ENCODE measurements at places on chromosomes 5 and 9.

DNA sequence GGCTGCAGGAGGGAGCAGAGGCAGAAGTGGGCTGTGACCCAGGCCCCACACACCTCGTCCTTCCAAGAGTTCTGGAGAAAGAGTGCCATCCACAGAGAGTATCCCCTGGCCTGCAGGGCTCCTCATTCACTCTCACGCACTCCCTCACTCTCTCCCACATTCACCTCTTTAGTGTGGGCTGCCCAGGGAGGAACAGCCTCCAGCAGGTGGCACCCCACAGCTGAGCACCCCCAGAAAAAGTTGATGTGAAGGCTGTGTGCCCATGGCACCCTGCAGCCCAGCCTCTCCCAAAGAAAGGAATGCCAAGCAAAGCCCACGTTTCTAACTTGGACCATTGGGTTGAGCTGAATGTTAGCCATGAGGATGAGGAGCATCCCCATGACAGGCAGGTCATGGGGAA, 4.5 kb upstream of the SHC3 start:
- no peak for DNase-seq

DNA sequence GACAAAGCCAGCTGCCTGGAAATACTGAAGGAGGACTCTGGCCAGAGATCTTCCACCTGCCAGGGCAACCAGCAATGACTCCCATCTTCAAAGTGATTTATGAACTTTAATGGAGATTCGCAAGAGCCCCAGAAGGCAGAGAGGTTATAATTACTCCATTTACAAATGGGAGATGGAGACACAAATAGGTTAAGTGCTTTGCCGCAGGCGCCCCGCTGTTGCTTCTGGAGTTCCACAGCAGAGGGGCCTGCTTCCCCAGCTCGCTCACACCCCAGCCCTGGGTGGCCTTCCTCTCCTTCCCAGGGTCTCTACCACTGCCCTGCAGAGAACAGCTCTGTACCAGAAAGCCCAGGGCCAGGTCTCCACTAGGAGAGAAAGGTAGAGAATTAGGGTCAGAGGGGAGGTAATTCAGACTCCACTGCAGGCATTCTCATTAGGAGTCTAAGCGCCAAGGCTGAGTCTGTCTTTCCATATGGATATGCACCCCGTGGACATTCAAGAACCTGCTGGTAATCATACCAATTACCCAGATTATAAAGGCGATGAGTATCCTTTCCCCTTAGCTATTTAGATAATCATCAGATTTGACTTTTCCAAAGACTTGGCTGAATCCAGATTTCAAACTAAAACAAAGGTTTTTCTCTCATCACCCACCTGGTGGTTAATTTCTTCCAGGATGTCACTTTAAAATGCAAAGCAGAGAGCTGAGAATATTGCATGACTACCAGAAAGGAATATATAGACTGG, 157.6 kb upstream of the TUT7 start:
- no peak for DNase-seq

DNA sequence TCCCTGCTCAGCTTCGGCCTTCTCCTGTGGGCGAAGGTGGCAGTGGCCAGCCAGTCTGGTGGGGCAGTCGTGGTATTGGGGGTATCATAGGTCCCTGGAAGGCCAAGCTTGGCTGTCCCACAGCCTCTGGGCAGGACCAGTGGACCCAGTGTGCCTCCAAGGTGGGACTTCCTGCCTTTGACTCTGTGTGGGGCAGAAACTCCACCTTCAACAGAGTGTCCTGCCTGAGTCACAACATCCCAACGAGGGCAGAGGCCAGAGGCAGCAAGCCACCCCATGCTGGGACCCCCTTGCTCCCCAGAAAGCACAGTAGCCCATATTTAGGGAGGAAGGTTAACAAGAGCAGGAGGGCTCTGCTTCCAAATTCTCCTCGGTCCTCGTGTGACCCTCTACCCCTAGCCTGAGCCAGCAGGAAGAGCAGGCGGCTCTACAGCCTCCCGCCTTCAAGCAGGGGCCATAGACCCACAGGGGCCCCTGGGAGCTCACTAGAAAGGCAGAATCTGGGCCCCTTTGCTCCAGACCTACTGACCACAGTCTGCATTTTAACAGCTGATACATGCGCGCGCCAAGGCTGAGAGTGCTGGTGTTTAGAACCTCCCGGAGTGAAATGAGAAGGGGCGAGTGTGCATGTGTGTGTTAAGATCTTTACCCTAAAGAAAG, 51.6 kb upstream of the FUBP3 start:
- no peak for DNase-seq

DNA sequence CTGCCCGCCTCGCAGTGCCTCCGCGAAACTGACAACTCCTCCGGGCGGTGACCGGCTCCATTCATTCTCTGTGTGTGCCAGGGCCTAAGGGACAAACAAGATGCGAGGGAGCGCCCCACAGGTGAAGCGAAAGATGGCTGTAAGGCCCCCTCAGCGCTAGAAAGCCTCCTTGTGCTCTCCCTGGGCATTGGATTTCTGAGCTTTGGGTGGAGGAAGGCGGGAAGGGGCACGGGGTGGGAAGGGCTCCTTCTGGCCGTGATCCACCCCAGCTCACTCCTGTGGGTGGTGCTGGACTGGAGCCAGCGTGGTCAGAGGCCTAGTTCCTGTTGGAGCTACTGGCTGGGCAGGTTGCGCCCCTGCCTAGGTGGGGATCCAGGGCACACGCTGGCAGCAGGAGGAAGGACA, 943 bp downstream of the GALNT12 start:
- DNase-seq = no peak

GRCh38 chr5:53817183-53817582, 256.7 kb downstream of the NDUFS4 start:
- no peak for DNase-seq

- no peak for DNase-seq
These were observed 174.3 kb upstream of the RORB start for GRCh38 chr9:74322661-74323314.

GRCh38 chr5:118637947-118638670, 350.2 kb downstream of the DTWD2 start:
- DNase-seq = no peak

DNA sequence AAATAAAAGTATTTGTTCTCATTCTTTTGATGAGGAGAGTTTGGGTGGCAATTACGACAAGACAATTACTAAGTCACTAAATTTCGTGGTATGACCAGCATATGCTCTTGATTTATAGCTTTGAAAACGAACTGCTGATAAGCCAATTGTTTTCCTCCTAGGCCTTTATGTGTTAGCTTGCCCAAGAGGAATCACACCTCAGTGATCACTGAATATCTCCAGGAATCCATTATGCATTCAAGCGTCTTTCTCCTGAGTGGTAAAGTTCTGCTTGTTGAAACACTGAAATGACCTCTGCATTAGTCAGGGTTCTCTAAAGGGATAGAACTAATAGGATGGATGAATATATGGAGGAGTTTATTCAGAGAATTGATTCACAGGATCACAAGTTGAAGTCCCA, 677.7 kb upstream of the MEF2C start:
- no peak for DNase-seq

DNA sequence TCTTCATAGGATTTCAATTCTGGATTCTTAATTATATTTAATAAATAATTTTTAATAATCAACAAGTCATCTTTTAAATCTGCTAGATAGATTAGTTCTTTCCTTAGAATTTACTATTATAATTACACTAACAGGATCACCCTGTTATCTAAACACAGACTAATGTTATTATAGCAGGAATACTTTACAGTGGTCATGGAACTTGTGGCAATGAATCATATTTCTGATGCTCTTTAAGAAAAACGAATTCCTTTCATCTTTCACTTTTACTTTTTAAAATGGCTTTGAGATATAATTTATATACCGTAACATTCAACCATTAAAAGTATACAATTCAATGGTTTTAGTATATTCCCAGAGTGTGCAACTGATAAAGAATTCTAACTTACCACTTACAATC, 29.7 kb upstream of the CDK5RAP2 start:
- no peak for DNase-seq

- DNase-seq = no peak
These were observed 14.7 kb downstream of the SNX30 start for GRCh38 chr9:112765281-112765680.

- no peak for DNase-seq
These were observed 160.7 kb upstream of the ZNF608 start for GRCh38 chr5:124907098-124907644.

- DNase-seq = no peak
These were observed 187.9 kb downstream of the FER start for GRCh38 chr5:108935611-108936010.

GRCh38 chr5:172499287-172499686, 45.0 kb upstream of the SH3PXD2B start:
- DNase-seq = no peak
